Esophagus squamous epithelium (tissue), 5 donors: ENCODE measurements at places on chromosomes 11 and 22. TPM values are rescaled to one million over a fixed set of nuclear protein-coding genes. Genes with fewer than 3 reads are reported as not detected.

Gene TECTA
- not detected for total RNA-seq

Gene KRTAP5-9
- total RNA-seq: not detected

DNA sequence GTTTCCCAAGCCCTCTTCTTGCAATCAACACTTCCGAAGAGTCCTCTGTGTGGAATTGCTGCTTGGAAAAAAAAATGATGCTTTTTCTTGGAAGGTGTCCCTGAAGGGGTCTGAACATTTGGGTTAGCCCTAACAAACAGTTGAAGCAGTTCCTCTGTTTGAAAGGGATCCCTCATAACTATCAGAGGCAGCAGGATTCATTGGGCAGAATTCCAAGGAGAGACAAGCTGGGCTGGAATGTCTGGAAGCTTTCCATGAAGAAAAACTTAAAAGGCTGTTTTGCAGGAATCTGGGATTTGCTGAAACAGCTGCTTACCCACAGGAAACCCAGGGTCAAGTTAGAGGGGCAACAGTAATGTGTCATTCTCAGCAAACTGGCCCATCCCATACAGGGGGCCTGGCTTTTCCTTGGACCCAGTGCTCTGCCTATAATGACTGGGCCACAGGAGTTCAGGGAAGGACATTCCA is 3.1 kb downstream of the CSNK2A3 start:
- no peak for DNase-seq

DNA sequence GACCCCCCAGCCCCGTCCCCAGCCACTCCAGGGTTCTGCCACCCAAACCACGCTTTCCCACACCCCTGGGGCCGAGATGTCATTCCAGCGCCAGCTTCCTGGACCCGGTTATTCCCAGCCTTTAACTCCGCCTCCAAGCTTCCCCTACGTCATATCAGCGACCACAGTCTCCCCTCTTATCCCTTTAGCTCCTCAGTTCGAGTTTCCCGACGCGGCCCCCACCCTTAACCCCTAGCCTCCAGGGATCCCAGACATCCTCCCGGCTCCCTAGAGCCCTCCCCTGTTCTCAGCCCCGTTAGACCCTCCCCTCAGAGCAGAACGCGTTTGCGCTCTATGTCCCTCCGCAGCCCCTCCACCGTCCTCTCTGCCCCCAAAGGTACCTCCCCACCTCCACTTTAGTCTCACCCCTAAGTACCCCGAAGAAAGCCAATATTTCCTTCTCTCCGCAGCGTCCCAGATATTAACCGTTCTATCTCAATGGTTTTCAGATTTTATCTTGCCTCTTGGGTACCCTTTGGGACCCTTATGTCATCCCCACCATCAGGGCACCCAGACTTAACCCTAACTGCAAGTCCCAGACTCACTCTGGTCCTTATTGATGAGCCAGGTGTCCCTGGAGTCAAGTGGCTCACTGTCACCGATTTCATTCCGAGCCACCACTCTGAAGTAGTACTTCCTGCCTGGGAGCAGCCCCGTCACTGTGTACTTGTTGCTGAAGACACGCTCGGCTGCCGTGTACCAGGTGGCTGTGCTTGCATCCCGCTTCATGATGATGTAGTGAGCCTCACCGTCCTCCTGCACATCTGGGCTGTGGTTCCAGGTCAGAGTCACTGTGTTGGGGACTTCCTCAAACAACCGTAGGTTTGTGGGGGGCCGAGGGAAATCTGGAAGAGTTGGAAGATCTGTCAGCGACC is 8.0 kb downstream of the TMEM86A start:
- DNase-seq: no peak

Gene CHRNA10
- not detected for total RNA-seq

- no peak for DNase-seq
Observed at GRCh38 chr22:23305922-23306374, 125.6 kb downstream of the BCR start.

Gene C1QTNF5
- 18.8 TPM for total RNA-seq

DNA sequence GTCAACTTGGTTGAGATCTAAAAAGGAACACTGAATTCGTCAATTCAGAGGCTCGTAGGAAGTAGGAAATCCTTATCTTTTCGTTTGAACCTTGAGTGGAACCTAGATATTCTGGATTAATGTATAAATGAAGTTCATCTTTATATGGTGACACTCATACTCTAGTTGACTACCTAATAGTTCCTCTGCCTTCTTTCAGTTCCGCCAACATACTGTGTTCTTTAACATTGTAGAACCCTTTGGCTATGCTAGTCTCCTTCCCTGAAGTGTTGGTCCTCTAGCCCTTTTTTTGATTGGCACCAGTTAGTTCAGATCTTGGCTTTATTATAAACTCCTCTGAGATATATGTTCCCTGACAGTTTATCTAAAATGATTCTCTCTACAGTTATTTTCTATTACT is 1.5 kb downstream of the ATM start:
- DNase-seq: no peak

DNA sequence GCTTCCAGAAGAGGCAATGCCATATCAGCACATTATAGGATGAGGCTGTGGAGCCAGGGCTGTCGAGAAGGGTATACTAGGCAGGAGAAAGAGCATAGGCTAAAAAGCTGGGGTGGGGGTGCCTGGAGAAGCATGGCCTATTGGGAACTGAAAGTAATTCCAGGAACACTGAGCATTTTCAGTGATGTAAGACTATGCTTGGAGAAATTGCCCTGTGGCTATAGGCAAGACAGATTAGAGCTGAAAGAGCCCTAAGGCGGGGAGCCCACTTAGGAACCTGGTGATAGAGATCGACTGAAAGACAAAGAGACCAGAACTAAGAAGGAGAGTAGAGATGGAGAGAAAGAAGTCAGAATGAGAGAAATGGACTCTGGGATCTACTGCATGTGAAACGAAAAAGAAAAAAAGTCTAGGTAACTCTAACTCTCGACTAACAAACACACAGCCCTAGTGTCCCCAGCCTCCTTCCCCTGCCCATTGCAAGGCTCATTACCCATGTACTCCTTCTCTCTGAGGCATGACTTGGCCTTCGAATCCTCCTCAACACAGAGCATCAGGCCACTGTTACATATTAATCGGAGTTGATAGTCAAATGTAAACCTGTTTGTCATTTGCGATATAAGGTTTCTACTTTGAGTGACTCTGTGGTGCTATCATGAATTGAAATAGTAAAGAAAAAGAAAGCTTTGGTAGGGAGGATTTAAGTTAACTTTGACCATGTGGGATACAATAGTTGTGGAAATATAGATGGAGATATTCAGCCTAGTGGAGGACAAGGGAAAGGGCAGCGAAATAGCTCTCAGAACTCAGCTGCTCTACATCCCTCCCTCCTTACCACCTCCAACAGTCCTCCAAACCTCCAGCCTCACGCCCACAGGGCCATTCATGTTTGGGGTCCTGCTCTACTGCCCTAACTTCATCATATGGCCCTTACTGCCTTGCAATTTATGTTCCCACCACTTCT is 52.3 kb upstream of the BMAL1 start:
- DNase-seq: no peak

DNA sequence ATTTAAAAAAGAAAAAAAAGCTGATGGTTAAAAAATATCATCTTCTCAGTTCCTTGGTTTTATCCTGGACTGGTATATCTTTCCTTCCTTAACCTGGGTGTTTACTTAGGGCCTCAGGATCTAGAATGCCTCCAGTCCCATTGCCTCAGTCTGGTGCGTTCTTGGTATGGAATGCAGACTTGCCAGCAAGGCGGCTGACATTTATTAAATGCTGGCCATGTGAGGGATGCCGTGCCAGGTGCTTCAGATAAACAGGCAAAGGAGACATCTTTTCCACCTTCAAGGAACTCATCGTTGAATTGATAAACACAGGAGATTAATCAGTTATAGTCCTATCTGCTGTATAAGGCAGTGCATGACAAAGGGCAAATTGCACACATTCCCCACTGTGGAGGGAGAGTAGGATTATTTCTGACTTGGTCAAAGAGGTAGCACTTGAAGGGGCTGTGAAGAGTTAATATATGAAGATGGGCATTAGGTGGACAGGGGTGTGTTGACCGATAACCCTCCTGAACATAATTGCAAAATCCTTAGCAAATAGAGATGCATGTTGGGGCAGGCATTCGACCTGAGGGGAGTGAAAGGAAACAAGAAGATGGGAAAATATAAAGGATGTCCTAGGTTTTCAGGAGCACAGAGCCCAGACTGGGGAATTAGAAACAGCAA is 54.4 kb downstream of the ALX4 start:
- no peak for DNase-seq

DNA sequence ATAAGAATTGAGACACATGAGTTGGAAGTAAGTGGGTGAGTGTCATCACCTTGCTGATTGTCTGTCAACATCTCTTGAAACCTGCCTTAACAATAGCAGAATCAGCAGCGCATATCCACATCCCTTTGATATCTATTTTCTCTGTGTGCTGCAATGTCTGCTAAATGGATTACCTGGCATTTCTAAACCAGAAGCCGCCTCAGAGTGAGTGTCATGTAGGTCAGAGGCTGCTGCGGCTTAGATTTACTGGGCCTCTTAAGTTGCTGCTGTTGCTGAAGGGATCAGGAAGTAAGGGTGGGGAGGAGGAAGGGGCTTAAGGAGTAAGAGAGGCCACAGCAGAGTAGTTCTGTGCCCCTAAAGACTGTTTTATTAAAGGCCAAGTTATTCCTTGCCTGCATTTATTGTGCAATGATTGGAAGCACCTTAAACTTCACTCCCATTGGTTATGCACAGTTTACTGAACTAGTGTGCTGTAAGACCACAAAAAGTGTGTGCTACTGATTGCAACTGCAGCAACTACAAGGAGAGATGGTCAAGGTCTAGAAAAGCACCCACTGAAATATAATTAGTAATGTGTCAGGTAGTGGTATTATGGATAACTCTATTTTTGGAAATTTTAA is 29.8 kb upstream of the TMEM41B start:
- no peak for DNase-seq

DNA sequence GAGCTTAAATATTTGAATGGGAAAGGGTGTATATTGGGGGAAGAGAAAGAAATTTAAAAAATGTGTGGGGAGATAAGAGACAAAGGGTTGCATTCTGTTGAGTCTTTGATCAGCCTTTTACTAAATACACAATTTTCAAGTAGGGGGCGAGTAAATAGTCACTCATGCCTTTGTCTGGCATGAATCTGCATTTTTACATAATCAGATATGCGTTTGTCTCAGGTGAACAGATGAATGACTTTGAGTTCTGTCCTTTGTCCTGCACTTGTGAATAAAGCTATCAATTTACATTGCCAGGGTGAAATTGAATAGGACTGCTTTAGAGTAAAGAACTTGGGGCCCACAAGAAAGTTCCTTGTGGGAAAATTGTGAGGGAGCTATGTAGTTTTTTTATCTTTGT is 523.6 kb upstream of the LUZP2 start:
- no peak for DNase-seq

Gene C11orf65
- total RNA-seq: 0.95 TPM

DNA sequence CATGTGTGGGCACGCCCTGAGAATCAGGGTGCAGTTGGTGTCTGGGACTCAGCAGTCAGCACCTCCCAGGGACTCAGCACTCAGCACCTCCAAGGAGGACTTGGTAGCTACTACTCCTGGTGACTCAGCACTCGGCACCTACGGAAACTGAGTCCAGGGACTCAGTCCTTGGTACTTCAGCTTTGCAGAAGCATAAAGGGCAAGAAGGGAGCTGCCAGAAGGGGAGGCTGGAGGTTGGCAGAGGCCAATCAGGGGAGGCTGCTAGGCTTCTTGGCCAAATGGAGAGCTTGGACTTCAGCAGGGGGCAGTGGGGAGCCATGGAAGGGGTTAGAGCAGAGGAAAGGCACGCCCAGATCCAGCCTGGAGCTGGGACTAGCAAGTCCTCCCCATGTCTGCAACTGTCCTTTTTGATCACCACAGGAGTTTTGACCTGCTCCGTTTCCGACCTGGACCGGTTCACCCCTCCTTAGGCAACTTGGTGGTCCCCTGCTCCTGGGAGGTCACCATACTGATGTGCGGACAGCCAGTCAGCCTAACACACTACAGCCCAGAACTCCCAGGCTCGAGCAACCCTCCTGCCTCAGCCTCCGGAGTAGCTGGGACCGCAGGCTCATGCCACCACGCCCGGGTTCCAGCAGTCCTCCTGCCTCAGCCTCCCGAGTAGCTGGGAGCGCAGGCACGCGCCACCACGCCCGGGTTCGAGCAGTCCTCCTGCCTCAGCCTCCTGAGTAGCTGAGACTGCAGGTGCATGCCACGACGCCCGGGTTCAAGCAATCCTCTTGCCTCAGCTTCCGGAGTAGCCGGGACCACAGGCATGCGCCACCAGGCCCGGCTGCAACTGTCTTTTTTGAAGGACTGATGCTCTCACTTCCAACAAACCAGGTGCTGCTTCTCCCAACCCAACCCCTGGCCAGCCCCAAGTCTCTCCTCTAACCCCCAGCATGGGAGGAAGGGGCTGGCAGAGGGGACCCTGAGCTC is 1.5 kb downstream of the ANO9 start:
- no peak for DNase-seq

- no peak for DNase-seq
Observed at GRCh38 chr22:24144778-24145085, 36.6 kb upstream of the SUSD2 start.

GRCh38 chr22:39209756-39210155 is 35.0 kb downstream of the PDGFB start:
- no peak for DNase-seq

- no peak for DNase-seq
Observed at GRCh38 chr22:31943206-31943977, 943 bp upstream of the YWHAH start.

DNA sequence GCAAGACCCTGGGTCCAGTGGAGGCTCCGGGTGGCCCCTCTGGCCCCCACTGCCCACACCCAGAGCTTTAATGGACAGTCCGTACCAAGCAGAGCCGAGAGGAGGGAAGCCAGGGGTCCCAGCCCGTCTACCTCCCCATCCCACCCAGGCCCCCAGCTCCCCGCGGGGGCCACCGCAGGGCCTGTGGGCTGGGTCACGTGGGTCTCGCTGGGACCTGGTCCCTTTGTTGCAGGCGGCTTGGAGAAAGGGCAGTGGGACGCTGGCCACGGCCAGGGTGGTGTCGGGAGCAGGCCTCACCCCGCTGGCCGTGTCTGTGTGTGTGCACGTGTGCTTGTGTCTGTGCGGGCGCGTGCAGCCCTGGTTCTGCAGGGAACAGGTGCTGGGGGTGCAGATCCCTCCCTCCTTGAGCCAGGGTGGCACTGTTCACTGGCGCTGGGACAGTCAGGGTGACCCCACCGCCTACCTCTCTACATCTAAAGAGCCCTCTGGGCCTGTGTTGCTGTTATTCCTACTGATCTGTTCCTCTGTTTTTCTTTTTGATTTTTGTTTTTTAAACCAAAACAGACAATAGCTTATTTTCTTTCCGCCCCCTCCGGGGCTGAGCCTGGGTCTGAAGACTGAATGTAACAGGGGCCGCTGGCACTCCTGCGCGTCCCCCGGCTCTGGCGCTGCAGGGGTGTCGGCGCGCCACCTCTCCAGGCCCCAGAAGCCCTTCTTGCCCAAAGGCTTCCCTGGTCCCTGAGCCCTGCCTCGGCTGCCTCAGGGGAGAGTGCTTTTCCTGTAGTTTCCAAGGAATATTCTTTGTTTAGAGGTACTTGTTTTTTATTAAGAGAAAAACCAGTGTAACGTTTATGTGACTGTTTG is 20.1 kb upstream of the TMEM191C start:
- DNase-seq: no peak

Gene YPEL4
- 0.56 TPM for total RNA-seq

Gene OSBPL5
- 12.9 TPM for total RNA-seq

Gene SLC22A8
- not detected for total RNA-seq

- no peak for DNase-seq
Observed at GRCh38 chr11:2509481-2510001, 64.7 kb downstream of the KCNQ1 start.
